Activated naive CD8-positive, alpha-beta T cell treated with anti-CD3 and anti-CD28 coated beads for 36 hours (primary cell): ENCODE measurements at places on chromosomes 6 and 20. TPM values are rescaled to one million over a fixed set of nuclear protein-coding genes. Genes with fewer than 3 reads are reported as not detected.

DNA sequence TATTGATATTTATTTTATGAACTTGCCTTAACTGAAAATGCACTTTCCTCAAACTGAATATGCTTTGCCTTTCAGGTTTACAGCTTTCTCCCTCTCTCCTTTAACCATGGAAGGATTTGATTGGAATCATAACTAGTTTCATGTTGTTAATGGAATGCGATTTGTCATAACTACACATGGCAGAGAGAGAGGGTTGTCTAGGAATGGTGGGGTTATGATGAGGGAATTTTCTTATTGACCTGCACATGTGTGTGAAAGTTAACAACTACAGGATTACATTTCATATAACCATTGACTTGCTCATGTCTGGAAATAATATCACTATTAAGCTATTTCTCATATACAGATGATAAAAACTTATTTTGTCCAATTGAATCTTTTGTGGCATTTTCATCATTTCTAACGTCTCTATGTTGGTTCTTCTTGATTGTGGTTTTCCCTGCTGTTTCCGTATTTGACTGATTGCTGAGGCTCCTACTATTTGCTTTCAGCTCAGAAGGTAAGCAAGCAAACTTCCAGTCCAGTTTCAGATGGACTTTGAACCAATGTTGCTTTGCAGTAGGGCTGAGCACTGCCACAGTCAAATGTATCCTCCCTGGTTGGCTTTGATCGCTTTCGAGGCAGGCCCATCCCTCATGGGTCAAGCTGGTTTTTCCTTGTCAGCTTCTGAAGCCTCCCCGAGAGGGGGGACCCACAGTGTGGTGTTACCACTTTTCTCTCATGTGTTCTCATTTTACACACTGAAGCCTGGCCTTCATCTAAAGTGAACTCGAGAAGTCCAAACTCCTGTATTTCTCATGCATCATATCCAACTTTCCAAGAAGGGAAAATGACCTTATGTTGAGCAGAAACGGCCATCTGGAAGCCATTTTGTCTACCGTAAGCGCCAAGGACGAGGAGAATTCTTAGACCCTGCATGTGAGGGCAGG is 7.6 kb upstream of the CCN2 start:
- no peaks in the 10 kb centered on the region for H3K4me1 ChIP-seq
- H3K27me3 ChIP-seq, result peaks cover 7% of the 10 kb centered on the region
- no peak overlapping the region for H3K4me3 ChIP-seq
- DNase-seq, result no peak

- H3K36me3 ChIP-seq, result no peaks in the 10 kb centered on the region
- H3K27me3 ChIP-seq, result peaks cover 10% of the 10 kb centered on the region
- no peak for DNase-seq
- H3K27ac ChIP-seq, result no peak overlapping the region
- no peak overlapping the region for H3K4me3 ChIP-seq
These were observed 189.1 kb upstream of the TCF21 start for GRCh38 chr6:133699741-133700385.

- peaks cover 4% of the 10 kb centered on the region for H3K4me1 ChIP-seq
- no peak overlapping the region for H3K4me3 ChIP-seq
- H3K27me3 ChIP-seq, result peaks cover 45% of the 10 kb centered on the region
- DNase-seq, result no peak
These were observed 119.0 kb upstream of the ZNF184 start for GRCh38 chr6:27591699-27592480.

DNA sequence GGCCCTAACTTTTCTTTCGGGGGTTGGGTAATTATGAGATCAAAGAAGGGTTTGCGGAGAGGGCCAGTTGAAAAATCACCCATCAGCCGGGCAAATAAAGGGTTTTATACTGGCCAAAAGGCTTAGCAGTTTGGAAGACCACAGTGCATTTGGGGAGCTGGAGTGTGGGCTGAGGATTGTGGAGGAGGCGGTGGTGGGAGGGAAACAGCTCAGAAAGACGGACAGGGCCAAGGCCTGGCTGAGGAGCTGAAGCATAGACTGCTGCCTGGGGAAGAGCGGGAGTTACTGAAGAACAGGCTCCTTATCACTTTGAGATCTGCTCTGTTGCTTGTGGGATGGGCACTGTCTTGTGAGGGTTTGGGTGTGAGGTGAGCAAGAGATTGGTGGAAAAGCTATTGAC is 144.2 kb downstream of the CARMIL1 start:
- H3K27me3 ChIP-seq, result no peaks in the 10 kb centered on the region
- H3K36me3 ChIP-seq, result peaks cover 12% of the 10 kb centered on the region
- no peak overlapping the region for H3K4me3 ChIP-seq
- no peak for DNase-seq

The FAM50B gene
- 8.7 TPM for total RNA-seq

- no peaks in the 10 kb centered on the region for H3K27me3 ChIP-seq
- H3K4me3 ChIP-seq, result no peak overlapping the region
- peaks cover 4% of the 10 kb centered on the region for H3K4me1 ChIP-seq
- peak; percentile 20 for DNase-seq
These were observed 6.2 kb downstream of the CST11 start for GRCh38 chr20:23446505-23446904.

DNA sequence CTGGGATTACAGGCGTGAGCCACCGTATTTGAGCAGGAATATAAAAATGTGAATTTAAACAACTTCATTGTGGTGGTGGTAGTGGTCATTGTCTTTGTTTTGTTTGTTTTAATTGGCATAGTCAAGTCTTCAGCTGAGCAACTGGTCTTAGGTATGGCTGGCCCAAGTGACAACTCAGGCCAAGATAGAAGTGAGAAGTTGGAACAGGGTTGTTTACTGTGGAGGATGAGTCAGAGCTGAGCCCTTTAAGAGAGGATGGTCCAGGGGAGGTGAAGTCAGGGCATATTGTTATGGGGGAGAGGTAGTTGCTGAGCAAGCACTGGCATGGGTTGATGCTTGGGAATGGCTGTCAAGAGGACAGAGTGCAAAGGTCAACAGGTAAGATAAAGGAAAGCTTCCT is 308.2 kb downstream of the FARS2 start:
- no peak overlapping the region for H3K4me3 ChIP-seq
- H3K27ac ChIP-seq, result no peak overlapping the region
- H3K36me3 ChIP-seq, result peaks cover 44% of the 10 kb centered on the region
- H3K4me1 ChIP-seq, result peaks cover 21% of the 10 kb centered on the region
- H3K27me3 ChIP-seq, result no peaks in the 10 kb centered on the region
- no peak for DNase-seq

The GSTA3 gene
- not detected for total RNA-seq

- no peak for DNase-seq
- H3K4me3 ChIP-seq, result no peak overlapping the region
- H3K27ac ChIP-seq, result no peak overlapping the region
- H3K4me1 ChIP-seq, result no peaks in the 10 kb centered on the region
These were observed 77.6 kb downstream of the SAMD5 start for GRCh38 chr6:147586044-147586443.

- no peak overlapping the region for H3K4me3 ChIP-seq
- H3K27me3 ChIP-seq, result no peaks in the 10 kb centered on the region
- DNase-seq, result no peak
- H3K36me3 ChIP-seq, result no peaks in the 10 kb centered on the region
- no peak overlapping the region for H3K27ac ChIP-seq
These were observed 80.1 kb upstream of the ID4 start for GRCh38 chr6:19757036-19757435.

The TPBG gene
- not detected for total RNA-seq

GRCh38 chr6:53604623-53605190 is 59.8 kb upstream of the GCLC start:
- no peaks in the 10 kb centered on the region for H3K36me3 ChIP-seq
- no peak overlapping the region for H3K4me3 ChIP-seq
- H3K27me3 ChIP-seq, result no peaks in the 10 kb centered on the region
- no peak overlapping the region for H3K27ac ChIP-seq
- DNase-seq, result no peak
- H3K4me1 ChIP-seq, result no peaks in the 10 kb centered on the region

The STK4 gene
- total RNA-seq, result 180 TPM

DNA sequence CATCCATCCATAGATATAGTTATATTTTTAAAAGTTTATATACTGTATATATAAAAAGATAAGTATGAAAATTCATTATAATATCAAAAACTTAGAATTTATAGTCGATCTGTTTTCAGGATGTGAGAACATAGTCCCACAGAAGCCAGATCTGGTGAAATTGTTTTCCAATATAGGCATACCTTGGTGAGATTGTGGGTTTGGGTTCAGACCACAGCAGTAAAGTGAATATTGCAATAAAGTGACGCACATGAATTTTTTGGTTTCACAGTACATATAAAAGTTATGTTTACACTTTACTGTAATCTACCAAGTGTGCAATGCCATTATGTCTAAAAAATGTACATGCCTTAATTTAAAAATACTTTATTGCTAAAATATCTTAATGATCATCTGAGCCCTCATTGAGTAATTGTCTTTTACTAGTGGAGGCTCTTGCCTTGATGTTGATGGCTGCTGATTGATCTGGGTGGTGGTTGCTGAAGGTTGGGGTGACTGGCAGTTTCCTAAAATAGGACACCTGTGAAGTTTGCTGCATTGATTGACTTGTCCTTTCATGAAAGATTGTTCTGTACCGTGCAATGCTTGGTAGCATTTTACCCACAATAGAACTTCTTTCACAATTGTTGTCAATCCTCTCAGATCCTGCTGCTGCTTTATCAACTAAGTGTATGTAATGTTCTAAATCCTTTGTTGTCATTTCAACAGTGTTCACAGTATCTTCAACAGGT is 29.8 kb downstream of the AIG1 start:
- no peak overlapping the region for H3K4me3 ChIP-seq
- H3K27me3 ChIP-seq, result no peaks in the 10 kb centered on the region
- no peak overlapping the region for H3K27ac ChIP-seq
- no peak for DNase-seq
- H3K36me3 ChIP-seq, result peaks cover 3% of the 10 kb centered on the region

DNA sequence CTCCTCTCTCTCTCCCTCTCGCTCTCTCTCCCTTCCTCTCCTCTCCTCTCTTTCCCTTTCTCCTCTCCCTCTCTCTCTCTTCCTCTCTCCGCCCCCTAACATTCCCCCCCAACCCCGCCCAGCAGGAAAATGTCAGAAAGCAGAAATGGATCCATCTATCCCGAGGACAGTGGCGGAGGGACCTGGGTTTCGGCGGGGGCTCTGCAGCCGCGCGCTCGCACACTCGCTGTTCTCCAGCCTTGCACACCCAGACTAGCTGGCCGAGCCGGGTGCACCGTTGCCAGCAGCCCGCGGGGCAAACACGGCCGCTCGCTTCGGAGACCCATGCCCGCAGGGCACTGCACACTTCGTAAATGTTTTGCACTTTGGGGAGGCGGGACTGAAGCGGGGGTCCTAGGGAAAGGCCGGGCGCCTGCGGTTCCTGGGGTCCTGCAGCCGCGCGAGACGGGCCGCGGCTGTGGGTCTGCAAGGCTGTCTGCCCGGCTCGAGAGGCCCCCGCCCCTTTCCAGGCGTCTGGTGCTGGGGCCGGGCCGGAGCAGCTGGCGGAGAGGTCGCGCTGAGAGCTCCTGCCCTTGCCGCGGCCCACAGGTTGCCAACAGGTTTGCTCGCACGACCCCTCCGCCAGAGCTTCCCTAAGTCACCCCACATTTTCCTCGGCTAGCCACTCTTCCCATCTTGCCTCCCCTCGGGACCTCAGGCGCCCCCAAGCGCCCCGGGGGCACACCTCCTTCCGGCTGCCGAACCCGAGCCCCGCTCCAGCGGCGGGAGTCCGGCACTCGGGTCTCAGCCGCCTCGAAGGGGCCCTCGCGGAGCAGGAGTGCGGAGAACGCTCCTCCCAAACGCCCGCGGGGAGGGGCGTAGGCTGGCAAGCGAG is 818 bp upstream of the MDGA1 start:
- peak overlapping the region; percentile 87 for H3K27ac ChIP-seq
- H3K36me3 ChIP-seq, result no peaks in the 10 kb centered on the region
- peak; percentile 72 for DNase-seq
- H3K4me3 ChIP-seq, result peak overlapping the region; percentile 95
- H3K27me3 ChIP-seq, result peaks cover 44% of the 10 kb centered on the region
- peaks cover 26% of the 10 kb centered on the region for H3K4me1 ChIP-seq

The THBD gene
- total RNA-seq, result not detected
